ENCODE measurements at places on chromosomes 5 and 9.

GRCh38 chr9:75088646-75089372 is 495 bp downstream of the OSTF1 start:
- DNase-seq, result peak; percentile 45

DNA sequence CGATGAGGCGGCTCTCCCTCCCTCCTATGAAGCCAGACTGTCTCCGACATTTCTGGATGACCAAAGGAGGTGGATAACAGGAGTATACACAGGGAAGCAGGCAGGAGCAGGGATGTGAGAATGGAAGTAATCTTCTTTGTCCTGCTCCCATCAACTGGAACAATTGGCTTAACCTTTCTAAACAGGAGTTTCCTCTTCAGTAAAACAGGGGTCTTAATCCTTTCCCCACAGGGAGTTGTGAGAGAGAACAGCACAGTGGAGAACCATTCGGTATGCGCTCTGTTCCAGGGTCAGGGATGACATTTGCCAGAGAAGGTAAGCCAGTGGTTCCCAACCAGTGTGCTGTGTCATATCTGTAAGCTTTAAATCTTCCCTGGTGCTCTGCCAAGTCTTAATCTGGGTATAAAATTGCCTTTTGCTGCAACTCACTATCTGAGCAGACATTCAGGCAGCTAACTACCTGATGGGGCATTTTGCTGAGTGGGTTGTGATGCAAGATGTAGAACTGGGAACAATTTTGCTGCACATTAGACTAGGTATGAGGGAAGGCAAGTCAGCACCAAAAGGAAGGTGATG is 294.8 kb upstream of the KIF2A start:
- no peak for DNase-seq

- DNase-seq, result peak; percentile 86
These were observed 55.4 kb downstream of the STK32A start for GRCh38 chr5:147290261-147290660.

DNA sequence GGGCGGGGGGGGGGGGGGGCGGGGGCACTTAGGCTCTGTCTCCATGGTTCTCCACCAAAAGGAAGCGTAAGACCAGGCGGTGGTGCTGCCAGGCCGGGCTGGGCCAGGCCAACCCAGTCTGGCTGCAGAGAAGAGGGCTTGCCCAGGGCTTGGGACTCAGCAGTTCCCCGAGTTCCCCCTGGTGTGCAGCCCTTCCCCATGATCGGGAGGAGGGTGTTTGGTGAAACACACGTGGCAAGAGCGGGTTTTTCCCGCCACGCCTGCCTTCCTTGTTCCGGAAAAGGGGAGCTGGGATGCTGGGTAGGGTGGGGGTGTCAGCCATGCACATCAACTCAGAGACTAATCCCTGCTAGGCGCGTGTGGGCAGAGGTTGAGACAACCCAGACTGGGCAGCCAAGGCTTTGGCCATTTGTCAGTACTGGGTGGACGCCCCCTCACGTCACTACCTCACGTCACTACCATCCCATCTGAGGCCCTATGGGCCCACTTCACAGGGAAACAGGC is 32.9 kb downstream of the PRRX2 start:
- peak; percentile 36 for DNase-seq

DNA sequence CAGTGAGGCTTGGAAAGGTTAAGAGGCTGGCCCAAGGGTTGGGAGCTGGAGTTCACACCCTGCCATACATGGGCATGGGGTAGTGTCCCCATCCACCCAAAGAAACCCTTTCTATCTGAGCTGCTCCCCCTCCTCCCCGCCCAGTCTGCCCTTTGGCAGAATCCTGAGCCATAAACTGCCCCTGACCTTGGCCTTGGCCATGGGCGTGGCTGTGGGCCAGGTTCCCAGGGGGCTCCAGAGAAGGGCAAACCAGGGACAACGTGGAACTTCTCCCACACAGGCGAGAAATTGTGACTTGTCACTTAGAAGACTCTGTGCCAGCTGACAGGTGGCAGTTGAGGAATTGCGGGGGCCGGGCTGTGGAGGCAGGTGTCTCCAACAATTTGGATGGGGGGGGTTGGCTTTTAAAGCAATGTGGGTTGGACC is 4.8 kb downstream of the FAM78A start:
- DNase-seq, result no peak

GRCh38 chr5:154193283-154193682 is 2.8 kb downstream of the GALNT10 start:
- DNase-seq, result no peak

- no peak for DNase-seq
These were observed 63.1 kb downstream of the ARL15 start for GRCh38 chr5:54247226-54247625.

GRCh38 chr5:50888751-50889150 is 222.3 kb downstream of the PARP8 start:
- no peak for DNase-seq

DNA sequence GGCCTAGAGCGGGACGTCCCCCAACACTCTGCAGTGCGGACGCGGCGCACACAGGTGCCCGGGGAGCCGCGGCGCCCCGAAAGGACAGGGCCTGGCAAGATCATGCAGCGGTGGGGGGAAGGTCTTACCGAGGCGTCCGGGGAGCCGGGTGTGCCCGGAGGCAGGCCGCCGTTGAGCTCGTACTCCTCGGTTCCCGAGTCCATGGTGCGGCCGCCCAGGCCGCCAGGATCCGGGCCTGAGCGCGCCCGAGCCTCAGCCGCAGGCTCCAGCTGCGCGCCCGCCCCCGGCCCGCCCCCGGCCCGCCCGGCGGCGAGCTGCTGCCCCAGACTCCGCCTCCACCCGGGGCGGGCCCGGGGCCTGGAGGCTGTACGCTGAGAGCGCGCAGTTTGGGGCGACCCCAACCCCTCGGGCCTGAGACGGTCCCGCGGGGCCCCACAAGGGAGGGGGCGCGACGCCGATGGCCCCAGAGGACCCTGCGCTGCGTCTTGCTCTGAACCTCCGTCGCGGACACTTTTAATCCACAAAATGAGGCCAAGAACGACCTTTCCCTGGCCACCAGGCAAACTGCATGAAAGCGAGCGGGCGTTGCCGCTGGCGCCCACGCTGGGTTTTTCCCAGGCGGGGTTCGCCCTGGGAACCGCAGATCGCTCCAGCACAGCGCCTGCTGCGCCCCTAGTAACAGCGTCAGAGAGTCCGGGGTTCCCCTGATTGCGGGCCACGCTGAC is at the start of gene NINJ1:
Gene NINJ1 (minus strand): TSS at position 237 of the 725 bp plus-strand sequence. CDS start 34 bp downstream, at position 203.
- peak; percentile 73 for DNase-seq

DNA sequence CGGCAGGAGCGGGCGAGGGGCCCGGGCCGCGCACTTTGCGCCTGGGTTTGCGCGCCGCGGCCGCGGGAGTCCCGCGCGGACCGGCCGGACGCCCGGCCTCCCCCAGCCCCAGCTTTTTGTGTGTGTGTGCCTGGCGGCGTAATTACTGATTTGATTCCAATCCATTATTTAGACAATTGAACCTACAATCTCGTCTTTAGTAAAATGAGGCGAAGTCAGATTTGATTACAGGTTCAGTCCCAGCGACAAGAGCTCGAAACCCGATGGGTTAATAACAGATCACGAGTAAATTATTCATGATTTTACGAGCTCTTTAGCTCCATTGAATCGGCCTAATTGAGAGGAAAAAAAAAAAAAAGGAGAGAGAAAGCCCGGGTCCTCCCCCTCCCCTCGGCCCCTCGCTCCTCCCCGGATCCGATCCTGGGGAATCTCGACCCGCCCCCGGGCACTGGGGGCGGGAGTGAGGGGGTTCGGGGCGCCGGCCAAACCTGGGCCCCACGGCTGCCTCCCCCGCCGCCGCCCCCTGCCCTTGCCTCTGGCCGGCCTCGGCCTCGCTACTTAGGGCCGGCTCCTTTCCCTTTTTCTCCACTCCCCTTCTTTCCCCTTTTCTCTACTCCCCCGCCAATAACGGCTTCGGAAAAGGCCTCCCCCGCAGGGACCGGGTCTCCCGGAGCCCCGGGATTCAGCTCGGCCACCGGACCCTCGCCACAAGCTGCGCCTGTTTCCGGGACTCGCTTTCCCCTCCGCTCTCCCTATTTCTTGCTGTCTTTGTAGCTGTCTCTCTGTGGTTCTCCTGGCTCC is 6.6 kb downstream of the LHX2 start:
- no peak for DNase-seq

- DNase-seq, result no peak
These were observed 32.4 kb downstream of the INSL4 start for GRCh38 chr9:5263351-5264218.
